Liver (tissue), 10 donors: ENCODE measurements at places on chromosomes 1 and 21. TPM values are rescaled to one million over a fixed set of nuclear protein-coding genes. Genes with fewer than 3 reads are reported as not detected.

DNASE2B gene
- not detected for total RNA-seq

FCER1G gene
- 25.4 TPM for total RNA-seq

GPR61 gene
- not detected for total RNA-seq

AMY2B gene
- total RNA-seq, result 16.7 TPM

TNN gene
- 1.3 TPM for total RNA-seq

TNFRSF1B gene
- 16.9 TPM for total RNA-seq

HRNR gene
- total RNA-seq, result not detected

DRAXIN gene
- total RNA-seq, result not detected

CD84 gene
- 5.8 TPM for total RNA-seq

BARHL2 gene
- total RNA-seq, result not detected

CYP4B1 gene
- not detected for total RNA-seq

DNA sequence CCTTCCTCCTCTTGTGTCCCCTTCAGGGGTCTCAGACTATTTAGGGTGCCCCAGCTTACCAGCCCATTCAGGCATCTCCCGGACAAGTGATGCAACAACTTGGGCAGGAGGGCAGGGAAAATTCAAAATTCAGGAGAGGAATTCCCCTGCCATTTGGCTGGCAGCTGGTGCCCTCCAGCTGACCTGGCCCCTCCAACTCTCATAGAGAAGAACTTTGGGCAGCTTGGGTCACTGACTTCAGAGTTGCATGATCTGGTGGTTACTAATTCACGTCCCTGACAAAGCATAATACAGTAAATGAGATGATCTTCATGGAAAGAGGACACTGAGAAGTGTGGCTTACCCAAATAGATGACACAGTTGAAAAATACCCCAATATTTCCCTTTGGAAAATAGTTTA is at the start of gene FCAMR:
Gene FCAMR, minus strand, starts transcription at position 15 of the 400 bp plus-strand sequence. CDS start 335 bp downstream, outside the sequence.
- H3K27me3 ChIP-seq, result no peaks in the 10 kb centered on the region
- peak within 1 kb of the TSS; percentile 65 for H3K27ac ChIP-seq
- no peak within 1 kb of the TSS for H3K4me3 ChIP-seq
- peaks cover 56% of the 10 kb centered on the region for H3K4me1 ChIP-seq
- H3K36me3 ChIP-seq, result no peaks in the 10 kb centered on the region

GRCh38 chr1:178614286-178614685 is 101.4 kb downstream of the TEX35 start:
- no peaks in the 10 kb centered on the region for H3K27me3 ChIP-seq
- no peak overlapping the region for H3K4me3 ChIP-seq
- no peak overlapping the region for H3K27ac ChIP-seq

GRCh38 chr1:18373882-18374493 is 106.7 kb upstream of the KLHDC7A start:
- no peaks in the 10 kb centered on the region for H3K27me3 ChIP-seq
- H3K4me1 ChIP-seq, result no peaks in the 10 kb centered on the region
- no peak for DNase-seq
- H3K4me3 ChIP-seq, result no peak overlapping the region
- H3K27ac ChIP-seq, result no peak overlapping the region
- no peaks in the 10 kb centered on the region for H3K36me3 ChIP-seq

DNA sequence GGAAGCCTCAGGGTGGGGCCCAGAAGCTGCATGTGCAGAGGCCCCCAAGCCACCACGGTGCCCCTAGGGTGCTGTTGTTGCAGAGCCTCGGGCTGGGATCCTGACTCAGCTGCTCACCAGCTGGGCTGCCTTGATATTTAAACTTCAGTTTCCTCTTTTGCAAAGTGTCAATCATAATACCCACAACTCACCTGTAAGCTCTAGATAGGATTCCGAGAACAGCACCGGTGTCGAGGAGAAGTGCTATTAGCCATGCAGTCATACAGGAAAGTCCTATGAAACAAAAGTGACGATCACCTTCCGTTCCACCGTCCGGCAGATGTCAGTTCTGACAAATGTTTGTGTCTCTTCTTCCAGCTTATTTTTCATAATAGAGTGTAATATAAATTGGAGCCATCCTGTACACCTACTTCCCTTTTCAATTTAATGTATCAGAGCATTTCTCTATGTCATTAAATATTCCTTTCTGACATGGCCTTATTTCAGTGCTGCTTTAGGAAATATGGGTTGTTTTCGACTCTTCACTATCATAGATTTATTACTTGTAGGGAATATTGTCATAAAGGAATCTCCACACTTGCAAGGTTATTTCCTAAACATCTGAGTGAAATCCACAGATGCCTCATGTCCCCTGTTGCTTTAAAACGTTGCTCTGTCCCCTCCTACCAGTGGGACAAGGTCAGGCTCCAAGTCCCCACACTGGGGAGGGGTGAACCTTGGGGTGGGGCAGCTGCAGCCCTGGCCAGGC is 100.8 kb downstream of the SIK1 start:
- H3K4me3 ChIP-seq, result no peak overlapping the region
- no peak for DNase-seq
- H3K36me3 ChIP-seq, result no peaks in the 10 kb centered on the region
- no peak overlapping the region for H3K27ac ChIP-seq
- peaks cover 10% of the 10 kb centered on the region for H3K4me1 ChIP-seq

GRCh38 chr1:172941945-172942344 is 108.8 kb downstream of the TNFSF18 start:
- H3K36me3 ChIP-seq, result no peaks in the 10 kb centered on the region
- DNase-seq, result no peak
- H3K4me1 ChIP-seq, result no peaks in the 10 kb centered on the region
- no peak overlapping the region for H3K27ac ChIP-seq
- no peaks in the 10 kb centered on the region for H3K27me3 ChIP-seq
- H3K4me3 ChIP-seq, result no peak overlapping the region

- no peaks in the 10 kb centered on the region for H3K36me3 ChIP-seq
- no peak overlapping the region for H3K4me3 ChIP-seq
- no peaks in the 10 kb centered on the region for H3K27me3 ChIP-seq
- DNase-seq, result no peak
- no peak overlapping the region for H3K27ac ChIP-seq
- H3K4me1 ChIP-seq, result no peaks in the 10 kb centered on the region
Measured at GRCh38 chr1:212315184-212315583, 30.0 kb downstream of the PPP2R5A start.

DNA sequence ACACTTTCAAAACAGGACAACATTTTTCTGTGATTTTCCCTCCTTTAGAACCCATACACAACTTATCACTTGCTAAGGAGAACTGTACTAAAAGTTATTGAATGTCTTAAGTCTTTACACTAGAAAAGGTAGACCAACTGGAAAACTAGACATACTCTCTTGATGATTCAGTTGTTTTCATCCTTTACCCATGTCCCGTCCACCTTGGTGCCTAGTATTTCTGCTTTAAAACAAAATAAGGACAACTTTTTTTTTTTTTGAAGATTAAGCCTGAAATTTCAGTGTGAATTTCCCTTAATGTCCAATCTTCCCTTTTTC is 4.5 kb downstream of the CDKN2C start:
- no peak overlapping the region for H3K4me3 ChIP-seq
- no peaks in the 10 kb centered on the region for H3K27me3 ChIP-seq
- H3K36me3 ChIP-seq, result no peaks in the 10 kb centered on the region
- no peak for DNase-seq
- H3K27ac ChIP-seq, result no peak overlapping the region

DNA sequence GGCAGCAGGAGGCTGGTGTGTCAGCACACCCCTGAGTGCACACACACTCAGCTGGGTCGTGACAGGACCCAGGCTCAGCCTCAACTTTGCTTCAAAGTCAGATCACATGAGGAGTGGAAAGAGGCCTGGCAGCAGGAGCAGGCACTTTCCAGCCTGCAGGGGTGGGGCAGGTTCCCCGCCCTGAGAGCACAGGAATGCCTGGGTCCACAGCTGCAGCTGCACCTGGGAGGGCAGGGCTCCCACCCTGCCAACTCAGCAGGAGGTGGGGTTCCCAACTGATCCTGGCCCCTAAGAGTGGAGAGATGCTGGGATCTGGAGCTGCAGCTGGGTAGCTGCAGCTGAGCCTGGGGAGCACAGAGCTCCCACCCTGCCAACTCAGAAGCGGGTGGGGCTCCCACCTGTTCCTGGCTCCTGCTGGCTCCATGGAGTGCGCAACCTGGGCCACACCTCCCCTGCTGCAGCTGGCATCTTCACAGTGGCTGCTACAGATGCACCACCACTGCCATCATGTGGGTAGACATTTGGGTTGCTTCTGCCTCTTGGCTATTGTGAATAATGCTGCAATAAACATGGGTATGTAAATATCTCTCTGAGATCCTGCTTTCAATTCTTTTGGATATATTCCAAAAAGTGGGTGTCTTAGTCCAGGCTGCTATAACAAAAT is 415.4 kb downstream of the TTLL7 start:
- no peaks in the 10 kb centered on the region for H3K36me3 ChIP-seq
- DNase-seq, result no peak
- H3K4me1 ChIP-seq, result no peaks in the 10 kb centered on the region
- H3K27me3 ChIP-seq, result no peaks in the 10 kb centered on the region
- no peak overlapping the region for H3K27ac ChIP-seq

DNA sequence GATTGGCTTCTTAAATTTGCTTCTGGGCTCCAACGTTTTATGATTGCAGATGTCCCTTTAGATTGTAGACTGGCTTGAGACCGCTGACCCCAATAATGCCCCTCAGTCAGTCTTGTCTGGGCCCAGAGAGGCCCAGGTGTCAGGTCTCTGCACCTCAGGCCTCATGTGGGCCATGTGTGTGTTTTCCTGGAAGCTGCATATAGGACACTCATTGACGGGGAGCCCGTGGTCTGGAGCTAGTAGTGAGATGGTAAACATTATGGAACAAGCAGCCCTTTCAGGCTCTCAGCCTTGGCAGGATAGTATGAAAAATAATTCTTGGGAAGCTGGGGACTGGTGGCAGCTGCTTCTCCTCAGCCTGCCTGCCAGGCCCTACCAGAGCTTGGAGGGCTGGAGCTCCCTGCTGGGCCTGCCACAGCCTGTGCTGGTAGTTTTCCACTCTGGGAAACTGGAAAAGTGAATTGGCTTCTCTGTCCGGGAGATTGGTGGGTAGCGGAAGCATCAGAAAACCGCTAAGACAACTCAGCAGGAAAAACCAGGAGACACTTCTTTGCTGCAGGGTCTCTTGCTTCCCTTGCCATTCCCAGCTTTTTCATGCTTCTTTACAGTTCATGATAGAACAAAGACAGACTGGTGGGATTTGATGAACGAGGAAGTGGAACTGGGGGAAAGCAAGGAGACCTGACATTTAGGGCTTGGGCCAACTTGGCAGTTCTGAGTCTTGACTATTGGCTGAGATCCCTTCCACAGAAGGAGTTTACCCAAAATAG is 57.8 kb upstream of the HSD17B7 start:
- no peaks in the 10 kb centered on the region for H3K4me1 ChIP-seq
- H3K27me3 ChIP-seq, result no peaks in the 10 kb centered on the region
- peak overlapping the region; percentile 50 for H3K27ac ChIP-seq
- no peak for DNase-seq
- H3K36me3 ChIP-seq, result no peaks in the 10 kb centered on the region

- no peak overlapping the region for H3K27ac ChIP-seq
- H3K4me1 ChIP-seq, result no peaks in the 10 kb centered on the region
- DNase-seq, result no peak
- H3K36me3 ChIP-seq, result no peaks in the 10 kb centered on the region
Measured at GRCh38 chr1:71621785-71622184, 541.0 kb upstream of the ZRANB2 start.

DNA sequence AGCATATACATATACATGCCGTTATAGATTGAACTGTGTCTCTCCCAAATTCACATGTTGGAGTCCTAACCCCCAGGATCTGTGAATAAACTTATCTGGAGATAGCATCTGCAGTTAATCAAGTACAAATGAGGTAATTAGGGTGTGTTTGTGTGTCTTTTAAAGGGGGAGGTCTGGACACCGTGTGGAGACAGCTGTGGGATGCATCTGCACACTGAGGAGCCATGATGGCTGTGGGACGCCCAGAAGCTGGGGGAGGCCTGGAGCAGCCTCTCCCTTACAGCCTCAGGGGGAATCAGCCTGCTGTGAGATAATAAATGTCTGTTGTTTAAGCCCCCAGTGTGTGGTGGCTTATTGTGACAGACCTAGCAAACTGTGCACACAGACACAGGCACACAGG is 51.8 kb upstream of the COL18A1 start:
- H3K36me3 ChIP-seq, result no peaks in the 10 kb centered on the region
- H3K4me3 ChIP-seq, result no peak overlapping the region
- DNase-seq, result no peak
- H3K27ac ChIP-seq, result no peak overlapping the region
- H3K27me3 ChIP-seq, result no peaks in the 10 kb centered on the region
- no peaks in the 10 kb centered on the region for H3K4me1 ChIP-seq

- no peak overlapping the region for H3K27ac ChIP-seq
- H3K4me3 ChIP-seq, result no peak overlapping the region
Measured at GRCh38 chr1:160747717-160748116, 8.7 kb downstream of the SLAMF7 start.

GRCh38 chr1:29960876-29961275 is 724.6 kb downstream of the PTPRU start:
- H3K27me3 ChIP-seq, result no peaks in the 10 kb centered on the region
- no peaks in the 10 kb centered on the region for H3K36me3 ChIP-seq
- no peak overlapping the region for H3K4me3 ChIP-seq
- DNase-seq, result no peak

- H3K27me3 ChIP-seq, result no peaks in the 10 kb centered on the region
- peaks cover 51% of the 10 kb centered on the region for H3K4me1 ChIP-seq
- no peak for DNase-seq
Measured at GRCh38 chr1:113027449-113027848, 45.5 kb upstream of the LRIG2 start.

DNA sequence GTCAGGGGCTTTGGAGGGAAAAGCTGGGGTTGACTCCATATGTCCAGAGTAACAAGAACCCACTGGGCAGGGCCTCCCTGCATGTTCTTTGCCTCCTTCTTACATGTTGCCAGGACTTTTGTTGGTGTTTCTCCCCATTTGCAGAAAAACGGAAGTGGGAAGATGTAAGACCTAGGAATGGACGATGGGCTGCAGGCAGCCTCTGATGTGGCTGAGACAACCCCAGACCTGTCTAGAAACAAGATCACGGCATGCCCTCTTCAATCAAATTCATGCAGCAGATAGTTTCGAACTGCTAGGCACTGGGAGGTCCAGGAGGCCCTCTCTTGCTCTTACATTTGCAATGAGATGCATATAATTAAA is 3.4 kb downstream of the FAM43B start:
- no peak overlapping the region for H3K27ac ChIP-seq
- no peak for DNase-seq
- H3K27me3 ChIP-seq, result no peaks in the 10 kb centered on the region
- peaks cover 6% of the 10 kb centered on the region for H3K4me1 ChIP-seq
- H3K36me3 ChIP-seq, result no peaks in the 10 kb centered on the region
- no peak overlapping the region for H3K4me3 ChIP-seq

DNA sequence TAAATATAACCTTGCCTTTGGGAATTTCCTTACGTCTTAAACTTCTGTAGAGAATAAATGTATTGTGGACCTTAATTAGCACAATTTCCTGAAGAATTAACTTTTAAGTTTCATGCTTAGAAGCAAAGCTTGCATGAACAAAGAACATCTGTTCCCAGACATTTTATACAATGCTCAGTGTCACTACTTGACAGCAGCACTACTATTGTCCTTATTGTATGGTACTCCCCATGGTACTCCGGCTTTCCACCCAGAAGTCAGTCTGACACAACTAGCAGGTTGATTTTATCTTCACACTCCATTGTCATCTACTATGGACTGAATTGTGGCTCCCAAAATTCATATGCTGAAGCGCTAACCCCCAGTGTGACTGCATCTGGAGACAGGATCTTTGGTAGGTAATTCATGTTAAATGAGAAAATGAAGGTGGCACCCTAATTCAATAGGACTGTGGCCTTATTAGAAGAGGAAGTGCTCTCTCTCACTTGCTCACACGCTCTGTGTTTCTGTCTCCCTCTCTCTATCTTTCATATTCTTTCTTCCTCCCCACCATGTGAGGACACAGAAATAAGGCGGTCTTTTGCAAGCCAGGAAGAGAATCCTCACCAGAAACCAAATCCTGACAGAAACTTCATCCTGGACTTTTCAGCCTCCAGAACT is 10.7 kb upstream of the OR2B11 start:
- peaks cover 8% of the 10 kb centered on the region for H3K27me3 ChIP-seq
- DNase-seq, result no peak
- H3K27ac ChIP-seq, result no peak overlapping the region
